ENCODE measurements at places on chromosomes 13 and 19. TPM values are rescaled to one million over a fixed set of nuclear protein-coding genes. Genes with fewer than 3 reads are reported as not detected.

DNA sequence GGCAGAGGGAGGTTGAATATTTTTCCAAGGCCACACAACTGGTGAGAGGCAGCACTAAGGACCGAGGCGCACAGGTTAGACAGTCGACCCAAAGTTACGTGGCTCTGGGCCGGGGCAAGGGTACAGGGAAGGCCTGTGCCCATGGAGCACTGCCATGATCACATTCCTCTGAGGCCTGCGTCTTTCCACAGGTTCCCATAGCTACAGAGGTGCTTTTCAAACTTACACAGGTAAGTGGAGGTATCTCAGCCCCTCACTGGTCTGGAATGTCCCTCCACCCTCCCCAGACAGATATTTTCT, 814 bp downstream of the ZNF211 start:
- DNase-seq, result no peak

DNA sequence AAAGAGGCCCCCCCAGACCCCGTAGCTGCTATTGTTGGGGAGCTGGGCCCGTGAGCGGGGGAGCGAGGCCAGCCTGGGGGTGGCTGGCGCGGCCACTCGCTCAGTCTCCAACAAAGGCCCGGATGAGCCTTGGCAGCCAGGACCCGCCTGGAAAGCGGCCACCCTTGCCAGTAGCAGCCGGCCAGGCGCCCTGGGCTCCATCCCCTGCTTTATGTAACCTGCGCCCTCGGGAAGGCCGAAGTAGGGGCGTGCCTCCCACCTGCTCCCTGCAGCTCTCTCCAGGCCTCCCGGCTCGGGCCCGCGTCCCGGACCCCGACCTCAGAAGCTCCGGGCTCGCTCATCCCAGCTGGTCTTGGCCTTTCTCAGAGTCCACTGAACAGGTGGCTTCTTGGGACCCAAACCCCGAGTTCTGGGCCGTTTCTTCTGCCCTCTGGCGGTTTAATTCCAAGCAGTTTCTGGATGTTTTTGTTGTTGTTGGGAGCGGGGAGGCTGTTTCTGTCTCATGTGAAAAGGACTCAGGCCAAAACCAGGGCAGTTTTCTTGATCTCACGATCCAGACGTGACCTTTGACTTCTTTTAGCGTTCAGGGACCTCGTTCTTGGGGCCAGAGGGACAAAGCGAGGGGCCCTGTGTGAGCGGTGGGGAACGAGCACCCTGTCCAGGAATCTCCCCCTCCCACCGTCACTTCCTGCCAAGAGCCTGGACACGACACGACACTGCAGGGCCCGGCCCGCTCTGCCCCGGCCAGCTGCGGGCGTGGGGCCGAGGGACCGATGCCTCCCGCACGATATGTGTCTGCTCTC, 1.2 kb downstream of the CDC34 start:
- DNase-seq, result no peak

GRCh38 chr13:79709471-79709870, 228.5 kb downstream of the NDFIP2 start:
- DNase-seq, result no peak

- DNase-seq, result no peak
Measured at GRCh38 chr19:17327068-17327653, 7.5 kb downstream of the ANO8 start.

The ANGPTL8 gene
- total RNA-seq, result not detected

The MCEMP1 gene
- total RNA-seq, result not detected

DNA sequence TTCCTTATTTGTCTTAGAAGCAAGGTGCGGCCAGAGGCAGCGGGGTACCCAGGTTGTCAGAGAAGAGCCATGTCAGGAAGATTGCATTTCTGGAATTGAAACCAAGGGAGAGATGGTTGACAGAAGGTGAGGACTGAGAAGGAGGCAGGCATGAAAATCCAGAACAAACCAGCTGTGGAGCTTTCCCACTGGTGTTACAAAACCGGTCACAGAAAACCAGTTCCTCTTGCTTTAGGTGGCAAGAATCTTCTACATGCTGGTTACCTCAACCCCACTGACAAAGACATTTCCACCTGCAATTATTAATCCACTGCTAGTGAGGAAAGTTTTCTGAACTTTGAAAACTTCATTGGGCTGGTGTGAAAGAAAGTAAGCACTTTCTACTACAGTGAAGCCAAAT, 64.0 kb upstream of the MED4 start:
- no peak for DNase-seq

GRCh38 chr13:33884531-33885220, 66.7 kb downstream of the RFC3 start:
- DNase-seq, result no peak

The ZNF714 gene
- 0.67 TPM for total RNA-seq

GRCh38 chr19:33469171-33470039, 52.2 kb downstream of the PEPD start:
- DNase-seq, result no peak

- no peak for DNase-seq
Measured at GRCh38 chr19:27777242-27777641, 1435.7 kb downstream of the UQCRFS1 start.

The ERFL gene
- 0.18 TPM for total RNA-seq

DNA sequence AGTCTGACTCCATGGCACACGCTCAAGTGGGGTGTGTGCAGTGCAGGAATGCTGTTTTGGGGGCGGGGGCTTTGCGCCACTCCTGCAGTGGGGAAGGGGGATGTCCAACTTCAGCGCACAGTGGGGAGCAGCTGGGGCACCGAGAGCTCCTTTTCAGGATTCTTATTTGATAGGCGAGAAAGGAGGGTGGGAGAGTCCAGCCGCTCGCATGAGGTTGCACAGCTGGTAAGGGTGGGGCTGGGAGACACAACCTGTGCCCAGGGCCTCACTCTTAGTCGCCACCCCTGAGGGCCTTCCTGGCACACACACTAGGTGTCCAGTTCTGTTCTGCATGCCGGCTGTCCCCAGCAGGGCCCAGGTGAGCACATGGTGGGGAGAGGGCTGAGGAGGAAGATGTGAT, 190.8 kb downstream of the UQCRFS1 start:
- no peak for DNase-seq

- DNase-seq, result no peak
Measured at GRCh38 chr19:38036707-38037611, 130.0 kb downstream of the SIPA1L3 start.

GRCh38 chr13:46995874-46996273, 99.0 kb upstream of the HTR2A start:
- no peak for DNase-seq

DNA sequence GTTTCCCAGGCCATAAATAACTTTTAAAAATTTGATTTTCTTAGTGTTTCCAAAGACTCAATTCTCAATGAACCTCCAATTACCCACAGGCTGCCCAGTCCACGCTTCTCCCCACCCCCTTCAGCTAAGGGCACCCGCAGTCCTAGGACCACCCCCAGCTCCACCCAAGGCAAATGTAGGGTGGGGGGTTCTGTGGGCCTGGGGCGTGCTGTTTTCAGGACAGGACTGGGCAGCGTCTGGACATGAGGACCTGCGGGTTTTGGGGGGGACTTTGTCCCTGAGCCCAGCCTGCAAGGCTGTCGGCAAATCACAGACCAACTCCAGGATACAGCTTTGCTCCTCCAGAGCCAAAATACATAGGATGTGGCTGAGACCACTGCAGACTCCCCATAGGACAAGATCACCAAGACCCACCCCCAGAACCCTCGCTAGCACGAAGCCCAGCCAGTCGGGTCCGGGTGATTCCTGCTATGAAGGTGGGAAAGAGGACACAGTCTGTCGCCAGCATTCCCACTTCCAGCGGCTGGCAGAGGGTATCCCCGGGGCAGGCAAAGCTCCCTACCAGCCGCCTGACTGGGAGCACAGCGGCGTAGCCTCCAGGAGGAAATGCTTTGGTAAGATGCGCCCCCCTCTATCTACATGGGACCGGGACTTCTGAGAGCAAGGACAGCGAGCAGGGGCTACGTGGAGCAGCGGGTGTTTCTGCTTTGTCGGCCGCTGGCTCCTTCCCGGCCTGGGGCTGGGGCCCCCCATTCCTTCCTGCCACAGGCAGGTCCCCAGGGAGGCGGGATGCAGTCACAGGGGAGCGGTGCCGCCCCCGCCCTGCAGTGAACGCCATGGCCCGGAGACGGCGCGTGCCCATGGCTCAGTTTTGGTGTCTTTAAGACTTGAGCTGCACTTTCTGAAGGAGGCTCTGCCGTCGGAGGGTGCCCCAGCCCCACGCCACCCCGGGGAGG, 1.6 kb upstream of the TIMM13 start:
- DNase-seq, result no peak

- no peak for DNase-seq
Measured at GRCh38 chr19:38183251-38183897, 40.6 kb downstream of the DPF1 start.

GRCh38 chr13:42405665-42406390, 133.9 kb downstream of the AKAP11 start:
- DNase-seq, result no peak

DNA sequence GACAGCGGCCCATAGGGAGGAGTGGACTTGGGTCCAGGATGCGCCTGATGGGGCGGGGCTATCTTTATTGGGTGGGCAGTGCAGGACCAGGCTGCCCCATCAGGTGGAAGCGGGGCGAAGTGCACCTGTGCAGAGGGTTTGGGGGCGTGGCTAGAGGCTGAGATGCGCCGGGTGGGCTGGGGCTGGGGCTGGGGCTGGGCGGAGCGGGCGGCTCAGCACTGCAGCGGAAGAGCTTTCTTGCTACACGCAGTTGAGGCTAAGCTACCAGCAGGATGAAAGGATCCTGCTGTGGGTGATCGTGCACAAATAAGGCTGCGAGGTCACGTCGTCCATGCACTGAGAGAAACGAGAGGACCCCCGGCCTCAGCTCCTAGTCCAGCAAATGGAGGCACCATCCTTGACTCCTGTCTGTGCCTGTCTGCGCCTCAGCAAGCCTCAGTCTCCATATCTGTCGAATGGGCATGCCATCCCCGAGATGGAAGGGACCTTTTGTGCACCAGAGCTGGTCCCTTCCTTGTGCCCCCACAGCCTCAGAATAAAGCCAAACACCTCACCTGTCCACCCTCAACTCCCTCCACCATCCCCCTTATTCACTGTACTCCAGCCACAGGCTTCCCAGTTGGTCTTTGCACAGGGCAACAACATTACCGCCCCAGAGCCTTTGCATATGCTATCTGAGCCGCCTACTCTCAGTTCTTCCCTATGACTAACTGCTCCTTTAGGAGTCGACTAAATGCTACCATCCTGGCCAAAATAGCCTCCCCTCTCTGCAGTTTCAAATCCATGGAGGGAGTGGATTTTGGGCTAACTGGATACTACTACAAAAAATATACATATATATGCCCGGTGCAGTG, 21.0 kb upstream of the HOMER3 start:
- DNase-seq, result no peak

The ZNF99 gene
- total RNA-seq, result not detected

GRCh38 chr13:113418722-113419049, 34.6 kb downstream of the ADPRHL1 start:
- DNase-seq, result no peak

The ZNF709 gene
- total RNA-seq, result 4.0 TPM

The TBXA2R gene
- total RNA-seq, result 5.2 TPM

- no peak for DNase-seq
Measured at GRCh38 chr13:99606324-99607066, 105.2 kb downstream of the TM9SF2 start.

The CYP2A6 gene
- 0.41 TPM for total RNA-seq

The PRKCG gene
- 2.5 TPM for total RNA-seq

The TLE2 gene
- 6.2 TPM for total RNA-seq

- no peak for DNase-seq
Measured at GRCh38 chr13:76646946-76647345, 239.3 kb downstream of the KCTD12 start.

DNA sequence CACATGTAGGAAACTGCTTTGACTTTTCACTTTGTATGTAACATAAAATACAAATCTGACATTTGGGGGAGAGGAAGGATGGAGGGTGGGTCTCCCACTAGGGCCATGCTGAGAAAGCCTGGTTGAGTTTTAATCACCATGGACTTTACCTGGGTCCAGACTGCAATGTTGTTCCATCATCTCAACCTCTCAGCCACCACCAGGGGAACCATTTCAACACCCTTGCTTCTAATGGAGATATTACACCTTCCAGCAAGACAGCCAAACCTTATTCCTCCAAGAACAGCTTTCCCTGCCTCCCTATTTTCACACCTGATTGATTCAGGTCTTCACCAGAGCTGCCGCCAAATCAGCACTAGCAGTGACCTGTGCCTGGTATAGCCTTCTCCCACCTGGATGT, 56.0 kb downstream of the ZAR1L start:
- DNase-seq, result no peak

The ZNF132 gene
- not detected for total RNA-seq

The FGF22 gene
- total RNA-seq, result 0.72 TPM

DNA sequence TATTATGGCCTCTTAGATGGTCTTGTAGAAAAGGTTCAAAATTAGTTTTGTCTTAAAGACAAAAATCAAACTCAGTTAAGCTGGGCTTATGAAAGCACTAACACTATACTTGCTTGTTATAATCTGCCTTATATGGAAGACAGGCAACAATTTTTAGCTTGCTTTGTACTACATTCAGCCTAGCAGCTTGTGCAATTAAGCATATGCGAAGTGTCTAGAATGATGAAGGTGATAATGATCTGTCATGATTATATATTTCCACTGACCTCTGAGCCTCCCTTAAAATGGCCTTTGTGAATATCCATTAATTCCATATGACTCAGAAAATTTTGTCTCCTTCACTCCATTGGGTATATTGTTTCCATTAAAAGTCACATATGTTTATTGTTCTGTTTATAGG, 834.9 kb downstream of the OLFM4 start:
- DNase-seq, result no peak

DNA sequence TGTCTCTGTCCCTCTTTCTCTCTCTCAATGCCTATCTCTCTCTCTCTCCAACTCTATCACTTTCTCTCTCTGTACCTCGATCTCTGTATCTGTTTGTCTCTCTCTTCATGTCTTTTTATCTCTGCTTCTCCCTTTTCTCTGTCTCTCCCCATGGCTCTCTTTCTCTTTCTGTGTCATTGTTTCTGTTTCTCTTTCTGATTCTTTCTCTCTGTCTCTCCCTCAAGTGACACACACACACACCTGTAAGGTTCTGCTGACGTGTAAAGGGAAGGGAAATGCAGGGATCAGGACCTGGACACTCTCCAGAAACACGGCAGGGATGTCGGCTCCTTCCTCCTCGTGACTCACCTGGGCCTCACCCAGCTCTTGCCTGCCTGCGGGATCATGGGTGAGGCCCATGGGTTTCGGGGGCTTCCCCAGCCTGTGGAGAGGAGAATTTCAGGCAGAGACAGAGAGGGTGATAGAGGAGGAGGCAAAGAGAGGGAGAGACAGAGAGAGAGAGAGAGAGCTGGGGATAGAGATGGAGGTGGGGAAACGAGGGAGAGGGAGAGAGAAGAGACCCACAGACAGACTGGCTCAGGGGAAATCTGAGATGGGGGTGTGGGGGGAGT, 5.4 kb upstream of the PLAUR start:
- DNase-seq, result peak; percentile 18

The LGALS14 gene
- total RNA-seq, result not detected

The SYT3 gene
- total RNA-seq, result not detected

- no peak for DNase-seq
Measured at GRCh38 chr19:18501832-18502231, 20.0 kb downstream of the ELL start.

The NPHS1 gene
- 0.67 TPM for total RNA-seq

The SPACA4 gene
- not detected for total RNA-seq

The CDC42EP5 gene
- total RNA-seq, result 7.1 TPM

The GJB2 gene
- 54.2 TPM for total RNA-seq

The HIF3A gene
- not detected for total RNA-seq

- DNase-seq, result no peak
Measured at GRCh38 chr13:21698817-21699679, 28.2 kb downstream of the FGF9 start.

Data from Panc1 (cell line).